ENCODE measurements at places on chromosomes 5 and 9.

DNA sequence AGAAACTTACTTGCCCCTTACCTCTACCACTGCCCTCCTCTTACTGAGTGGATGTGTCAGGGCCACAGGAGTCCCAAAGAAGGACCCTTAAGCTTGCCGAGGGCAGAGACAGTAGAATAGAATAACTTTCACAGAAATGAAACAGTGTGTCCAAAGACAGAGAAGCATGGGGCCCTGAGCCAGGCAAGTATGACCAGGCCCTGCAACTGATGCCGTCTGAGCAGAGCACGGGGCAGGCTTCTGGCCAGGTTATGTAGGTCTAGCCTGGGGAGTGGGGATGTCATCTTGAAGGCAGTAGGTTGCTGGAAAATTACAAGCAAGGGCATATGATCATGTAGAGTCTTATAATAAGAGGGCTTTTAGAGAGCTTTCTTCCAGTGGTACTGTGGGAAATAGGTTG, 415.4 kb downstream of the KDM4C start:
- DNase-seq = no peak

DNA sequence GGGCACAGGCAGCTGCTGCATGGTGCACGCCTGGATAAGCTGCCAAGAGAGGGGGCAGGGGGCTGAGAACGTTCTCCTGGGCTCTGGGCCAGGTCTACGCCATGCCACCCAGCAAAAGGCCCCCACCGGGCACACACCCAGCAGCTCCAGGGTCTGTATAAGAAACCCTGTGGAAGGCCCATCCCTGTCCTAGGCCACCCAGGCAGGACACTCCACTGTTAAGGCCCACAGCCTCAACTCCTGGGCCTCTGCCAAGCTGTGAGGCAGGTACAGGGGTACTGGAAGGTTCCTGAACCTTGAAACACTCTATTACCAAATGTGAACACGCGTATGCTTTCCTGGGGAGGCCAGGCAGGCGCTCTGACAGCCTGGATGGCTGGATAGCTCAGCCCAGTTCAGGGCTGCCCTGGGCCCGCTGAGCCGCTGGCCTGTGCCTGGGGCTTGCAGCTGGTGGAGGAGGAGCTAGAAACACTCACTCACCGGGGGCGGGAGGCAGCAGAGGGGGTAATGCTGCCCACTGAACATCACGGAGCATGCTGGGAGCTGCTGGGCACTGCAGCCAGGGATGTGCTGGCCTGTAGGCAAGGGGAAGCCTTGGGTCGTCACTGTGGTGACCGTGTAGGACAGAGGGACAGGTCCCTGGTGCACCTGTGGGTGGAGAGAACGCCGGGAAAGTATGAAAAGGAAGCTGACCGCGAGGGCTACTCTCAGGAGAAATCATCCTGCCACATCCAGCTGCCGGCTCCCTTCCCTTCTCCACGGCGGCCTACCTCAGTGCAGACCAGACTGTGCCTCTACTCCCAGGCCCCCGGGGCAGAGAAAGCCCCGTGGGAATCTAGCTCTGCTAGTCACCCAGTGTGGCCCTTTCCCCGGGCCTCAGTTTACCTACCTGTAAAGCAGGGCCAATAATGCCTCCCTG, 6.0 kb downstream of the RNF44 start:
- DNase-seq = no peak

GRCh38 chr9:125608489-125609224, 98.4 kb downstream of the MAPKAP1 start:
- DNase-seq = no peak

DNA sequence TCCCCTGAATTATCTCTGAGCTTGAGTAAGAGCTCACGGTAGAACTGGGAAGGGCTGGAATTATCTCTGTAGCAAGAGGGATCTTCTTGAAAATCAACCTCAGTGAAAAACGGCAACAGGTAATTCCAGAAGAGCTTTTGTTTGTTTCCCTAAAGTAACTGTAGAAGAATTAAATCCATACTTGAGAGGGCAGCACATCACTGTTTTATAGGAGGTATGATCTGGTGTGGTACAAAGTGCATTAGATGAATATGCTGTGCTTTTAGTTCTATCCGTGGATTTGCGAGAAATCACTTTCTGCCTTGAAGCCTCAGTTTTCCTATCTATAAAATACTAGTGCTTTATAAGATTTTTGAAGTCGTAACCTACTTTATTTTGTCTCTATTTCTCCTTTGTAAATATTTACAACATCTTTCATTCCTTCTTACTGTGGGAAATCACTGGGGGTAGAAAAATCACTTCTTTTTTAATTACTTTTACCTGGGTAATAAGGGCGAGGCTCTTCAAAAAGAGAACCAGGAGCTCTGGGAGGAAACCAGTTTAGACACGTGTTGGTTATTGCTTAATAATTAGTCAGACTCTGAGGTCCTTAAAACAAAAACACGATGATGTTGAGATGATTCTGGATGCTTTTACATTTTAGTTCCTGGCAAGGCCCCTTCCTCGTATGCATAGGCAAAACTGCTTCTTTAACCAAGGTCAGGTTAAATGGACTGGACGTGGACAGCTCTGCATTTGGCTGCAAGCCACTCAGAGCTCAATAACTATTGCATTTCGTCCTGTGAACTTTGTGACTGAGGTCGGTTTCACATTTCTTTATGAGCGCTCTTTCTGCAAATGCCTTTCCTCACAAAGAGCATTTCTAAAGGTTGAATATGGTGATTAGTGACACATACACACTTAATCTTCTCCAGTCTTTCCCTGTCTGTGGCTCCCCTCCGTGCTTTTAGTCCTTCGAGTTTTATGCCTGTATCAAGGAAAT, 376.1 kb downstream of the BRINP1 start:
- no peak for DNase-seq

DNA sequence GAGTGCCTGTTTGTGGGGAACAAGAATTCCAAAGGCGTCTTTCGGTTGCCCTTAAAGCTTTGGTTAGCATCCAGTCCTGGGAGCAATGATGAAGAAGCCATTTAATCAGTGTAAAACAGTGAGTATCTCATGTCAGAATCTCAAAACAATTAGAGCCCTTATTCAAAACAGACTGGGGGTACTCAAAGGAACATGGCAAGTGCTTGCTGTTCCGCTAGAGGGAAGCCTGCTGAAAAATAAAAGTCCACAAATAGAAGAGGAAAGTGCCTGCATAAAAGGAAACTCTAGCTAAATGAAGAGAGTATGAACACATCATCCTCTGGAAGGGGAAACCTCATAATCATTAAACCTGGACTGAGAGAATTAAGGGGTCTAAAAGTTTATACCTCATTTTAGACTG, 26.4 kb downstream of the FBXL7 start:
- DNase-seq = no peak

DNA sequence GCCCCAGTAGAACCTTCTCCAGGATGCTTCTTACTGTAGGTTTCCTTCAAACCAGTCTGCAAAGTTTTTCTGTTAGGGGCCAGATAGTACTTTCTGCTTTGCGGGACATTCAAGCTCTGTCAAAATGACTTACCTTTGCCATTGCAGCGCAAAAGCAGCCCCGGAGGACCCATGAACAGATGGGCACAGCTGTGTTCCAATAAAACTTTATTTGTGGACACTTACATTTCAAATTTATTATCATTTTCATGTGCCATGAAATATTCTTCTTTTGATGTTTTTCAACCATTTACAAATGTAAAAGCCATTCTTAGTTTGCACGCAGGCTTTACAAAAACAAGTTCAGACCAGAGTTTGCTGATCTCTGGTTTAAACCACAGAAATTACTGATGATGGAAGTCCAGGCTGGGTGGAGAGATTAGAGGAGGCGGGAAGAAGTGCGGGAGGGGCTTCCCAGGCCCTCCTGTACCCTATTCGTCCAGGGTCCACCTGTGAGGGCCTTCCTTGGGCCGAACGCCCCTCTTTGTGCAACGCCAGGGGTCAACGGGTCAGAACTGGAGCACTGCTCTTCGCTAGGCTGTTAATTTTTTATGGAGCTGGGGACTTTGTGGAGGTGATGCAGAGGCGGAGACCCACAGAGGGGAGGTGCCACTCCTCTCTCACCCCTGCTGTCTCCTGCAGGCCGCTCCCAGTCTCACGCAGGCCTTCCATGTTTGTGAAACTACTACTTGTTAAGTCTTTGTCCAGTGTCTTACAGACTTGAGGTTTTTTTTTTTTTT, 7.6 kb upstream of the ASS1 start:
- no peak for DNase-seq

- DNase-seq = no peak
Measured at GRCh38 chr9:81416476-81417298, 272.7 kb downstream of the TLE1 start.

DNA sequence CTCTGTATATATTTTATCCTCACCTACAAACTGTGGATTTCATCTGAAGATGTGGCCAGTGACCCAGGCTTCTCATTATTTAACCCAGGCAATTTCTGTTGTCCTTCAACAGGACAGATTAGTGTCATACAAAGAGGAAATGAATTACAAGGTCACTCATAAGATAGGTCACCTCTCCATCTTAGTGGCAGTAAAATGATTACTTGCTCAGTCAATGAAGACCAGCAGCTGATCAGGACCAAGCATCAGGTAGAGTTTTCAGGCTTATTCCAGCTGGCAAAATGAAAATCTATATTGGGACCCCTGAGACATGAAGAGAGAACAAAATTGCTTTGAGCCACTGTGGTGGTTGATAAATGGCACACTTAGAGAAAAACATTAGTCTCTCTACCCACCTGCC, 135.2 kb upstream of the PRDM9 start:
- DNase-seq = no peak

DNA sequence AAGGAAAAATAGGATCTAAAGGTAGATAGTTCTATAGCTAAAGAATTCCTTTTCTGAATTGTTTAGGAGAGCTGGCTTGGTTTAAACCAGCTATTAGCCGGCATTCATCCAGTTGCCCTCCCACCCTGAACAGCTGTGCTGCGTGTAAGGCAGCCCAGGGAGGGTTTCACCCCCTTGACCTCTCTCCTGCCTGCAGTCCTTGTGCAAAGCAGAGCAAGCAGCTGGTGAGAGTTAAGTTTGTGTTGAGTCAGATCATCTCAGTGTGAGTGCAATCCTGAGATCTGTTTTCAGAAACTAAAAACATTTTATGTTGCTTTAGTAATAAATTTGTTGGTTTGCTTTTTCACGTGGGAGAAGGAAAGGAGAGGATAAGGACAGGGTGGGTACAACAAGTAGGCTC, 13.0 kb downstream of the SLC25A25 start:
- no peak for DNase-seq

- DNase-seq = no peak
Measured at GRCh38 chr9:128056887-128057723, 10.0 kb downstream of the NAIF1 start.

GRCh38 chr9:2493529-2493928, 128.1 kb upstream of the VLDLR start:
- no peak for DNase-seq

DNA sequence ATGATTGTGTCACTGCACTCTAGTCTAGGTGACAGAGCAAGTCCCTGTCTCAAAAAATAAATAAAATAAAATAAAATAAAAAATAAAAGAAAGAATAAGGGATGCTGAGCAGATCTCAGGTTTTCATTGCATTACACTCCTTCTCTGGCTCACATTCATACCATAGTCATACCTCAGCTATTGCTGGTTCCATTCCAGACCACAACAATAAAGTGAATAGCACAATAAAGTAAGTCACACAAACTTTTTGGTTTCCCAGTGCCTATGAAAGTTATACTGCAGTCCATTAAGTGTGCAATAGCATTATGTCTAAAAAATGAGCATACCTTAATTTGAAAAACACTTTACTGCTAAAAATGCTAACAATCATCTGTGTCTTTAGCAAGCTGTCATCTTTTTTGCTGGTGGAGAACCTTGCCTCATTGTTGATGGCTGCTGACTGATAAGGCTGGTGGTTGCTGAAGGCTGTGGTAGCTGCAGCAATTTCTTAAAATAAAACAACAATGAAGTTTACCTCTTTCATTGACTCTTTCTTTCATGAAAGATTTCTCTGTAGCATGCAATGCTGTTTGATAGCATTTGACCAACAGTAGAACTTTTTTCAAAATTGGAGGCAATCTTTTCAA, 415.7 kb downstream of the ZNF608 start:
- DNase-seq = no peak

GRCh38 chr9:118990949-118991348, 378.3 kb downstream of the BRINP1 start:
- no peak for DNase-seq

DNA sequence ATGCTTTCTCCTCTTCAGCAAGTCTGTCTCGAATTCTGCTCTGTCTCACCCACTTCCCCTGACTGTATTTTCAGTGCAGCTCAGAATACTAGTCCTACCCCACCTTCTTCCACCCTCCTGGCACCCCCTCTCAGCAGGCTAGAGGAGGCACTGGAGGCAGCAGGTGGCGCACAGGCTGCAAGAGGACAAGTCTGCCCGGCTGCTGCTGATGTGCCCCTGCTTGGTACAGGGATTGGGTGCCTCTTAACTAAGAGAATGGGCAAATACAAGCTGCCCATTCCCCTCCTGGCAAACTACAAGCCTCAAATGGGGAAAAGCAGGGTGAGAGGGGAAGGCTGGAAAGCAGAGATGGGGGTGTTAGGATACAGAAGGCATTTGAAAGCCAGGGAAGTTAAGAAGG, 5.1 kb downstream of the TLN1 start:
- no peak for DNase-seq

DNA sequence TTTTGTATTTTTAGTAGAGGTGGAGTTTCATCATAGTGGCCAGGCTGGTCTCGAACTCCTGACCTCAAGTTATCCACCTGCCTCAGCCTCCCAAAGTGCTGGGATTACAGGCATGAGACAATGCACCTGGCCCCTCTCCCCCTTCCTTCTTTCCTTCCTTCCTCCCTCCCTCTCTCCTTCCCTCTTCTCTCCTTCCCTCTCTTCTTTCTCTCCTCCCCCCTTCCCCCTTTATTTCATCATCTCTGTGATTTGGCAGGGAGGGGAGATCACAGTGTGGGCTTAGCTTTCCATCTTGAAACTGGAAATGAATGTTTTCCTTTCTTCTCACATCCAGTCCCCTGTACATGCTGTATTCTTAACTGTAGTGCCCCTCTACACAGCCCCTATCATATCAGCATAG, 12.7 kb downstream of the RHOBTB3 start:
- DNase-seq = no peak

DNA sequence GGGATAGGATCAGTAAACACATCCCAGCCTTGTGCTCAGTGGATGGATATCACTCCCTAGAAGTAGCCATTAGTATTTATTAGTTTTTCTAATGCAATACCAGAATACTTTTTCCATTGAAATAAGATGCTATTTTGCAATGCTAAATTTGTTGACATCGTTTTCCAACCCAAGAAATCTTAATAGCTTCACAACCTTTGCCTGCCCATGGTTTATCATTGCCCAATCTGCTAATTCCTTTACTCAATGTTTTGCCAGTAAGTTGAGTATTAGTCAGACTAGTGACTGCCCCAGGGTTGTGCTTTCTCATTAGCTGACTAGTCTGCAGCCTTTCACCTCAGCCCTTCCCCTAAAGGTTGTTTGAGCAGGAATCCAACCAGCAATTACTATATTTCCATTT, 62.9 kb downstream of the NREP start:
- no peak for DNase-seq

DNA sequence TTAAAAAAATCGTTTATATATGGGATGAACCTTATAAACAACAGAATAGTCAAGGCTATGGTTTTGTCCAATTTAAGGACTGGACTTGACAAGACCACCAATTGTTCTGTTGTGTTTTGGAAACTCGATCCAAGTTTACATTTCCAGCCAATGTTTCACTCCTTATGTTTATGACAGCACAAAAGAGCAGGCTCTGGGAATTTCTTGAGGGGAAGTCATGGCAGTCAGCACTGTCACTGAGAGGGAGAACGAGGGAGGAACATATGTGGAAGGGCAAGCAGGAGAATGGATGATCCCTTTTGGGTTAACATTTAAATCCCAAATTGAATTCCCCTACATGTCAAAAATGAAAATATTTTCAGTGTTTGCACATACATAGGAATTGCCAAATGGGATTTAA, 292.5 kb downstream of the MARCHF11 start:
- no peak for DNase-seq

Measured in D721Med (cell line).